Esophagus squamous epithelium (tissue), 5 donors: ENCODE measurements at places on chromosomes 16 and 17.

DNA sequence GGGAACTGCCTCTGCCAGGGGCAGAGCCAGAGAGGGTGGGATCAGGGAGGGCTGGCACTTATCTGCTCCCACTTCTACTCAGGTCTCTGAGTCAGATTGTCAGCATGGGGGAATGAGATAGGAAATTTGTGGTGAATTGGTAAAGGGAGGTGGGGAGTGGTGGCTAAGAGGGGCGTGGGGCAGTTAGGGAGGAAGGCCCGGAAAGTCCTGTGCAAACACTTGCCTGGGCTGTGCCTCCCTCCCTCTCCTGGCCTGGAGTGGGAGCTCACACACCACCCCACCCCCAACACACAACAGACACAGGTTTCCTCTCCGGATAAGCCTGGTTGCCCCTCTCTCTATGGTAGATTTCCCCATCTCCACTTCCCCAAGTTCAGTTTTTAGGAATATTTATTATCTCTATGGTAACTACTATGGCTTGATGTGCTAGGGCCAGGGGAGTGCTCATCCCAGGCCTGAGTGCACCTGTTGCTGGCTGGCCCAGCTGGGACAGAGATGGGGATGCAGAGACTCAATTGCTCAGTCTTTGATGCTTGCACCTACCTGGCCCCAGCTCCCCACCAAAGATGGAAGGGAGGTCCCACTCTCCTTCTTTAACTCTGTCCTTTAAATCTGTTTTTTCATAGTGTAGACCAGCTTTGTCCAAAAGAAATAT, 2.7 kb downstream of the SPNS2 start:
- DNase-seq: no peak

DNA sequence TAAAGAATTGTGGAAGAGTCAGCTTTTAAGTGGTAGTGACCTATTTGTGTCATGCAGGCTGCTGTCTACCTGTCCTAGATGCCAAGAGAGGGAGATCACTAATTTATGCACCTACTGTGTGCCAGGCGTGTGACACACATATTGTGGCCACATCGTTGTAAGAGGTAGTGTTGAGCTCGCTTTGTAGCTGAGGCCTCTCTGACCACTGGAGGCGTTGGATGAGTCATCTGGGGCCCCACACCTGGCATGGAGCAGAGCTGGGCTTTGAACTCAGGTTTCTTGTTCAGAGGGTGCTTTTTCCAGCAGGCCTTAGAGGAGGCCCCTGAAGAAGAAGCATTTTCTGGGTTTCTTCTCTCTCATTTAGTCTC, 52.3 kb upstream of the LGALS9 start:
- DNase-seq: no peak

GRCh38 chr17:18986541-18987229, 17.9 kb downstream of the FAM83G start:
- DNase-seq: no peak

- DNase-seq: no peak
These were observed 12.5 kb upstream of the FAM171A2 start for GRCh38 chr17:44376124-44376523.

DNA sequence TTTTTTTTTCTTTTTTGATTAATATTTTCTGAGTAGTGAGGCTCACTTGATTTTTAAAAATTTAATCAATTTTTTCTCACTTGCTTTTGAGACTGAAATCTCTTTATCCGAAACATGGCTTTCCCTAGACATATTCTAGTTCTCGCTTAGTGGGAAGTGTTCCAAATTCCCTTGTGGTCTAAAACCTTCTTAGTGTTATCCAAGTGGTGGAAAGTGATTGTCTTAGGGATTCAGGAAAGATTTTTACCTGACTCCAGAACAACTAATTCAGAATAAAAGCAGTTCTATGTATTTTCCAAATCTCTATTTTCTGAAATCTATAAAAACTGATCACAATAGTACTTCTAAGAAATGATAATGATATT, 178.8 kb downstream of the MAP2K6 start:
- DNase-seq: no peak

GRCh38 chr17:2054512-2055291, at the start of gene HIC1:
HIC1 (plus strand) TSS chr17:2055103; CDS start chr17:2056691, 1,588 bp downstream.
- no peak for DNase-seq

DNA sequence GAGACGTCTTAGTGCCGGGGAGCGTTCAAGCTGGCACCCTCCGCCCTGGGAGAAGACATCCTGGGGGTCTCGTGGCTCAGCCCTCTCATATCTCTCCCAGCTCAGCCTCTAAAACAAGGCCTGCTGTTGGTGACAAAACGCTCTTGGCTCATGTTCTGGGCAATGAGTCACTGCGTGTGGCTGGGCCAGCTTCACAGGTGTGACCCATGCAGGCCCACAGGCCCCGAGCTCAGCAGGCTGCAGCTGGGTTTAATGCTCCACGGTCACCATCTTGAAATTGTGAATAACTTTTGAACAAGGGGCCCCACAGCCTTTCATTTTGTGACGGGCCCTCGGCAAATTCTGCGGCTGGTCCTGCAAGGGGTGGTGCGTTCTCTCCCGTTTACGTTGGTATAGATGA, 22.4 kb downstream of the GAA start:
- no peak for DNase-seq

GRCh38 chr17:38745545-38745944, 2.6 kb downstream of the PCGF2 start:
- DNase-seq: no peak

DNA sequence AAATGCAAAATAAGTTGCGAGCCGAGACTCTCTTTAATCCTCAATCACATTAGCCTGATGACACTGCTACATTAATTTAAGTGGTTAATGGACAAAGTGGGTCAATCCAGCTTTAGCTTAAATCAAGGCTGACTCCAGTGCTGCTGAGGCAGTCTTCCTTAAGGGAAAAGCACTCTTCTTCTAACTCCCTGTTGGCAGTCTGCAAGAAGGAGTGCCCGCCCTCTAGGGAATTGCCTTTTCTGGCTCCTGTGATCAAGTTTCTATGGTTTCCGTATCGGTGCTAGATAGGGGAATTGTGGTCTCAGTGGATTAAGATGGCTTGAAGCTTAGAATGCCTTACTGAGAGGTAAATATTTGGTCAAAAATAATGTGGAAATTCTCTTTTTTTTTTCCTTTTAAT, 41.0 kb downstream of the HS3ST3B1 start:
- DNase-seq: no peak

DNA sequence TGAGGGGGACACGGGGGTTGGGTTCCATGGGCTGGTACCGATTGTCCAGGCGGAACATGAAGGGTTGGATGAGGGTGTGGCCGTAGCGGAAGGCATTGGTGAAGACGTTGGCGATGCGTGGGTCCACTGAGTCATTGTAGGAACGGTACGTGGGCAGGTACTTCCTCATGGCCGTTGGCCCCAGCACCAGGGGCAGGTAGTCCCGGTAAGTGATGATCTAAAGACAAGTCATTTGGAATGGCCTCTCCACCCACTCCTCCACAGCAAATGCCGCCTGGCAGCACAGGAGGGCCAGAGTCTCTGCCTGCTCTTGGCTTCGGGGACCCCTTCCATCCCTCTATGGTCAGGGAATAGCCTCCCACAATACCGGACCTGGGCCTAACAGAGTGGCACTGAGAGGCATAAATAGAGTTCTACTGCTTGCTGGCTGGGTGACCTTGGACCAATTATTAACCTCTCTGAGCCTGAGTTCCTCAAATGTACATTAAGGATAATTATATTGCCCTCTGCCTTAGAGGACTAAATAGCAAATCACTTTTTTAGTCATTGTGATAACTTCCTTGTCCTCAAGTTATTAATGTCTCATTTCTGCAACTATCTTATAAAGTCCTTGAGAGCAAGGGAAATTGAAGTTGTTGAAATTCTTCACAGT, 7.2 kb downstream of the MPO start:
- no peak for DNase-seq

DNA sequence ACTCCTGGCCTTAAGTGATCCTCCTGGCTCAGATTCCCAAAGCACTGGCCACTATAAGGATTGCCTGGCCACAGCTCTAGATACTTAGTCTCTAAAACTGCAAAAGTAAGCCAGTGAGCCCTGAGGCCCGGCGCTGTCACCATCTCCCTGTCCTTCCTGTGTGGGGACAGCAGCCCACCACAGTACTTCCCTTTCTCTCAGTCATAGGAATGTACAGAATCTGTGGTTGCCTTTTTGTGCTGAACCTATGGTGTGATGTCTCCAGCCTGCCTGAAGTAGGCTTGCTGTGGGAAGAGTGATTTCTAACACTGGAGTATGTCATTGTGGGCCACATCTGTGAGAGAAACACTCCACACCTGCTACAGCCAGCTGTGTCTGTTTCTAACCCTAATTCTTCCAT, 24.7 kb downstream of the NTAN1 start:
- no peak for DNase-seq

DNA sequence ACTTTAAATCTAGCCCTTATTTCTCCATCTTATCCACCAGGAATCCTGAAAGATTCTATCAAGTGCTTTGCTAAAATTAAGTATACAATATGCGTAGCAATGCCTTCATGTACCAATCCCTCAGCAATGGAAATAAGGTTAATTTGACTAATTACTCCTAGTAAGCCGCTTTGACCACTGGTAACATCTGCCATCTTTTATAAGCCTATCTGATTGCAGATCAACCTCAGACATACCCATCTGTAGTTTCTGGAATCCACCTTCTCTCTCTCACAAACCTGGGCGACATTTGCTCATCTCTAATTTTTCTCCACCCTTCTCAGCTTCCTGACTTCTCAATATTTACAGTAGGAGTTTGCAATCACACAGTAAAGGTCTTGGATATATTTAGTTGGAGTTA, 138.8 kb upstream of the CRHR1 start:
- no peak for DNase-seq

- DNase-seq: no peak
These were observed 10.9 kb downstream of the SLC7A6OS start for GRCh38 chr16:68299571-68300453.
